ENCODE measurements at places on chromosomes 7 and 10. TPM values are rescaled to one million over a fixed set of nuclear protein-coding genes. Genes with fewer than 3 reads are reported as not detected.

Gene TMEM236
- not detected for polyA plus RNA-seq

Gene ST7
- polyA plus RNA-seq = 7.9 TPM

DNA sequence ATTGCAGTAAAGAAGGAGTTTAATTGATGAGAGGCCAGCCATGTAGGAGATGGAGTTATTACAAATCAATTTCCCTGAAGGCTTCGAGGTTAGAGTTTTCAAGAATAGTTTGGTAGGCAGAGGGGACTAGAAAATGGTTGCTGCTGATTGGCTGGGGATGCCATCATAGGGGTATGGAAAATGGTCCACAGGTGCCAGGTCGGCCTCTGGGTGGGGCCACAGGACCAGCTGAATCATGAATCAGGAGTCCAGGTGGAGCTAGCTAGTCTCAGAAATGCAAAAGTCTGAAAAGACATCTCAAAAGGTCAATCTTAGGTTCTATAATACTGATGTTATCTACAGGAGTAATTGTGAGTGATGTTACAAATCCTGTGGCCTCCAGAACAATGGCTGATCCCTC is 714.0 kb upstream of the GHITM start:
- no peak for DNase-seq

Gene AZGP1
- not detected for polyA plus RNA-seq

Gene CTAGE8
- polyA plus RNA-seq = 0.60 TPM

- DNase-seq = no peak
Observed at GRCh38 chr7:158030071-158030470, 557.6 kb downstream of the PTPRN2 start.

- DNase-seq = no peak
Observed at GRCh38 chr10:34538281-34538829, 276.7 kb downstream of the PARD3 start.

DNA sequence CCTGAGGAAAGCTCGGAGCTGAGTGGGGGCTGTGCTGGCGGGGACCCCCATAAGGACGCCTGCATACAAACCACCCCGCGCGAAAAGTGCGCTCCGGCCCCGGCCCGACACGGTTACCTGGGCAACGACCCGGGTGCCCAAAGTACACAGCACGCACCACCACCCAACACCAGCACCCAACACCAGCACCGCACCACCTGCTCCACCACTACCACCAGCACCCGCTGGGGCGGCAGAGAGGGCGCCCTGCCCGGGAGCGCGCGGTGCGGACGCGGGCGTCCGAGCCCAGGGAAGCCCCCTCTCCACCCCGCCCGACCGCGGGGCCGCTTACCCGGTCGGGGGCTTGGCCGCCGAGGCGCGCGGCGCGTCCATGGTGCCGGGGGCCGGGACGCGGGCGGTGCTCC is 345 bp downstream of the COBL start:
- no peak for DNase-seq

DNA sequence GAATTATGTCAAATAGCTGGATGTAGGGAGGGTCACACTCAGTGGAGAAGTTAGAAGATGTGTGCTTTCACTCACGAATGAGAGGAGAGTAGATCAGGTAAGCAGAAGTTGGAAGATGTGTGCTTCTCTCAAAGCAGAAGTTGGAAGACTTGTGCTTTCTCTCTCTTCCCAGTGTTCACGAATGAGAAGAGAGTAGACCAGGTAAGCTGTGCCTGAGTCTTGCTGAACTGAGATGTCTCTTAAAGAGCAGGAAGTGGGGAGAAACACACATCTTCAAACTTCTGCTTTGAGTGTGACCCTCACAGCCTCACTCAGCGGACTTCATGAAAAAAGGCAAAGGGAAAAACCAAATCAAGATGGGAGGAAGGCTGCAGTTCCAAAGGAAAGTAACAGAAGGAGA is 7.0 kb upstream of the TMEM243 start:
- no peak for DNase-seq

GRCh38 chr10:7239312-7239985 is 171.4 kb downstream of the SFMBT2 start:
- DNase-seq = peak; percentile 19

GRCh38 chr7:68699090-68699711 is 899.1 kb upstream of the AUTS2 start:
- DNase-seq = no peak

Gene CPA4
- polyA plus RNA-seq = not detected

Gene PARP12
- 34.0 TPM for polyA plus RNA-seq

GRCh38 chr7:114959931-114960330 is 38.0 kb downstream of the MDFIC start:
- no peak for DNase-seq

Gene EZH2
- 4.8 TPM for polyA plus RNA-seq

DNA sequence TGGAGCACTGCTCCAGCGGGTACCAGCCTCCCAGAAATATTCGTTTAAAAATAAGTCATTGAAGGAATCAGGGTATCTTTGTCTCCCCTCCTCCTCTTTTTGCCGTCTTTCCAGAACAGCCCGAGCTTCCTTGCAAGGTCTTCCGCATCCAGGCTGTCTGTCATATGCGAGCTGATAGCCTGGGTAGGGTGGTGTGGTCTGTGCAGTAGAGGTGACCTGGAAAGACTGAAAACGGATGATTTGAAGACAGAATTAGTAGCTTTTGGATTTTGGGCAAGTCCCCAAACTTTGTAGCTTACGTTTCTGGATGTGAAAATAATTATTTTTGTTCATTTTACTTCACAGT is 480 bp downstream of the VPS50 start:
- DNase-seq = no peak

DNA sequence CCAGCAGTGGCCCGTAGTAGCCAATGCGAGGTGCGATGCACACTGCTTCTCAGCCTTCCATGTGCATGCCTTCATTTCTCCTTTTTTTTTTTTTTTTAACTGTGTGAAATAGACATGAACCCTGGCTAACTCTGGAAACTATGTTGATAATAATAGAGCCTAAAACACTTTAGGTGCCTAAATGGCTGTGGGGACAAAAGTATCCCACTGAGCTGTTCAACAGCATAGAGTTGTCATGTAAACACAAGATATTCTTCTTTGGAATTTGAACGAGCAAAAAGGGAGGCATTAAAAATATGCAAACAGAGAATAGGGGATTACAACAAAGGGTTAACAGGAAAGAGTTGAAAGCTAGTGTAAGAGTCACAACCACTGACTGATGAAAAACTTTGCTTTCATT is 162.1 kb upstream of the NOBOX start:
- no peak for DNase-seq

DNA sequence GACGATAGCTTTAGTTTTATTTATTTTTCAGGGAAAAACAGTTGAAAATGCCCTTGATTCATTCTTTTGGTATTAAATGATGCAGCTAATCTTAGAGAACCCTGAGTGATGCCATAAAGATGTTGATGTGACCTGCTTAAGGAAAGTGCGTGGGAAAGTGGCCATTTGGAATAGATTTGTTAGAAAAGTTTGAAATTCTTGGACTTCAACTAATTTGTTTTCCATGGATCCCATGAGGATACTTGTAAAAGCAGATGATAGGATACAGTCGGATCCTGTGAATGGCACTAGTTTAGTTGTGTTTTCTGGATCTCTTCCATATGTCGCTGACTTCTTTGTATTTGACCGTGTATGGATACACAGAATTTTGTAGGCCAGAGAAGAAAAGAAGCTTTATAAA is 69.0 kb downstream of the SEPTIN7 start:
- no peak for DNase-seq

Gene FBXL13
- 0.43 TPM for polyA plus RNA-seq

DNA sequence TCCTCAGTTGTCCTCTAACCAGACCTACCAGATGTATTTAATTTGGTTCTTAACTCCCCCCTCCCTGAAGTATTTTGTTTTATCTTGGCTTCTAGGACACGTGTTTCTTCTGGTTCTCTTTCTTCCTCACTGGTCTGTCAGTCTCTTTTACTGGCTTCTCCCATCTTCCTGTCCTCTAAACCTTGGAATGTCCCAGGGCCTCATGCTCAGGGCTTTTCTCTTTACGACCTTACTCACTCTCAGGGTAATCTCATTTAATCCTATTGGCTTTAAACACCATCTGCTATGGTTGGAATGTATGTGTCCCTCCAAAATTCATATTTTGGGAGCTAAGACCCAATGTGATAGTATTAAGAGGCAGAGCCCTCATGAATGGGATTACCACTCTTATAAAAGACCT is 418.2 kb upstream of the PODXL start:
- DNase-seq = no peak

Gene VGF
- polyA plus RNA-seq = not detected

- DNase-seq = no peak
Observed at GRCh38 chr7:45191396-45191795, 33.8 kb downstream of the RAMP3 start.

DNA sequence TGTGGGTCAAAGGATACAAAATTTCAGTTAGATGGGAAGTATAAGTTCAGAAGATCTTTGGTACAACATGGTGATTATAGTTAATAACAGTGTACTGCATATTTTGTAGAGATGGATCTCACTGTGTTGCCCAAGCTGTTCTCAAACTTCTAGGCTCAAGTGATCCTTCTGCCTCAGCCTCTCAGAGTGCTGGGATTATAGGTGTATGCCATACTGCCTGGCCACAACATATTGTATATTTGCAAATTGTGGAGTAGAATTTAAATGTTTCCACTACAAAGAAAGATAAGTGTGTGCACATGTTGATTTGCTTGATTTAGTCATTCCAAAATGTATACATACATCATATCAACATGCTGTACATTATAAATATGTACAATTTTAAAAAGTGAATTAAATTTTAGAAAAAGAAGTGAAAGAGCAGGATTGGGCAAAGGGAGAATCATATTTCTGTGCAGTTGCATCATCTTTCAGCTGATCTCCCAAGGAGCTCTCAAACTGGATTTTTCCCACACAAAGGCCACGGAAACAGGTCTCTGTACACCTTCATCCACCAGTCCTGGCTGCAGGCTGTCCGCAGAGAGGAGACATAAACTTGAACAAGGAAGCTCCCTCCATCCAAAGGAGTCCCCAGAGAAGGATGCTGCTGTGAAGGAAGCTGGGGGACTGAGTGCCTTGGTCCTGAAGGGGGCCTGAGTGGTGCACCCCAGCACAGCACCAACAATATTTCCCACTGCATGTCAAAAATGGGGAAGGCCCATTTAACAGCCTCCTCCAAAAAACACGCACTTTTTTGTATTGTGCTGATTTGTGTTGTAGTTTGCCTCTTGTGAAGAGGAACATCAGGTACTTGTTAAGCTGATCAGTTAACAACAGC is 217.1 kb upstream of the GHITM start:
- DNase-seq = no peak

DNA sequence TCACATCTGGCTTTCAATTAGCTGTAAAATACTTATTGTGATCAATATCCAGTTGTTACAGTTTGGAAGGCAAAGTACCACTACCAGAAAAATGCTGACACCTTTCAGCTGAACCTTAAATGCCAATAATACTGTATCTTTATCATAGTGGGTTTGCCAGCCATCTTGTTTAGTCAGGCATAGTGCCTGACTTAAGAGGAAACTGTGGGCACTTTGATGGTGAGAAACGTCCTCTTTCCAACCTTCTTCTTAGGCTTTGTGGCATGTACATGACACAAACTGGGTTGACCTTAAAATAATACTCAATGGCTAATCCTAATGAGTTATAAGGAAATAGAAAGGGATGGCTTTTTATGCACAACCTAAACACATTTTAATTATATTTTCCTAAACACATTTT is 52.3 kb upstream of the PRR15 start:
- no peak for DNase-seq

DNA sequence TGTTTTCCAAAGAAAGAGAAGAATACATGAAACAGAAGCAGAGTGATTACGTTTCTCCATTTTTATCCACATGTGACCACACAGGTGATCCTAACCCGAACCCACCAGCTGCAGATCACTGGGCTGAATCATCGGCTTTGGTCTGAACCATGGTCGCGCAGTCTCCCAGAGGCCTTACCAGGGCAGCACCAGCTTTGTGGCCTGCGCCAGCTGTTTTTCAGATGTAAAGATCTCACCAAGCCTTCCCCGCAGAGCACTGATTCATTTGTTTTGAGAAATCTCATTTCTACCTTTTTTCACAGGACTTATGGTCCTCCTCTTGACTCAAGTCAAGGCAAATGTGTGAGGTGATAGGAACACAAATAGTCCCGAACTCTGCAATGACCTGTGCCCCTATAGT is 207.0 kb upstream of the PPP2R2D start:
- DNase-seq = no peak

Gene NPSR1
- not detected for polyA plus RNA-seq

Gene OR13A1
- polyA plus RNA-seq = 0.29 TPM

- DNase-seq = no peak
Observed at GRCh38 chr7:15954671-15955354, 268.3 kb upstream of the MEOX2 start.

DNA sequence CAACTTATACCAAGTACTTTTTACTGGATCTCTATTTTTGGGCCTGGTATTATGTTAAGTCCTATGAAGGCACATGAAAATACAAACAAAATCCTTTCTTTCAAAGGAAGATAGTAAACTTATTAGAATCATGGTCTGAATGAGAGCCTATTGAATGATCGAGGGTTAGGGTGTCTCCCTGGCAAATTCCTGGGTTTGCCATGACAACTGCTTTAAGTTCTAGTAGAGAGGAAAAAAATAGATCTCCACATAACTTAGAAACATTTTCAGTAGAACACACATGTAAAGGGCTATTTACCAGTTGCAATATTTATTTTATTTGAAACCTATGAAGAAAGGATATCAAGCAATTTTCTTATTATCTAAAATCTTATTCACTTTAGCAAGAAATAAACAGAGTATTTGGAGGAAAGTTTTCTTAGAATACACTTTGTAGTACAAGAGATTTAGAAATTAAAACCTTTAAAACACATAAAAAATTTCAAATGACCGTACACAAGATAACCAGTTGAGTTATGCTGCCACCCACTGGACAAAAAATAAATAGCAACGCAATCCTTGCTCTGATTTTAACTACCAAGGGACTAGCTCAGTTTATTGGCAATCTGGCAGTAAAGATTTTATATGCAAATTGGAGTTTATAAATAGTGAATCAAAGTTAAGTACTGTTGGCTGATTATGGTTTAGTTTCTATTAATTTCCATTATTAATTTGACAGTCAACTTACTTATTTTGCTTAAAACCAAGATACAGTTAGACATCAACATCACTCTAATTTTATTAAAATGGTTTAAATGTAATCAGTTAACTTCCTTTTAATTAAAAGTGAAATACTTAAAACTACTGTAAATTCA is 33.9 kb downstream of the CACUL1 start:
- DNase-seq = peak; percentile 61

- no peak for DNase-seq
Observed at GRCh38 chr7:156560075-156560474, 80.5 kb upstream of the RNF32 start.

- no peak for DNase-seq
Observed at GRCh38 chr10:32949221-32949678, 8.8 kb downstream of the ITGB1 start.

Gene CLDN12
- 0.82 TPM for polyA plus RNA-seq

DNA sequence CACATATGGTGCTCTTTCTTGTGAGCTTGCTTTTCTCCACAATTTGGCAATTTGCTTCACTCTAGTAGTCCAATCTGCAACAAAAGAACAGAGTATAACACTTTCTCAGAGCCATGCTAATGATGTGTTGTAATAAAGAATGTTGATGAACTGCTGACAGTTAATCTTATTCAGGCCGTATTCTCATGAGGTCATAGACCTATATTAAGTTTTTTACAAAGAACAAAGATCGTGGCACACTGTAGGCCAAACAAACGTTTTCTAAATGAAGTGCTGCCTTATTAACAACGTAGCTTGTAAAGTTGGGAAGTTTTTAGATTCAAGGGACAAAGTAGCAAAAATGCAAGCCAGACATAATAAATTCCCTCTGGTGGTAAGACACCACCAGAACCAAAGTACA is 160.1 kb downstream of the GALNT11 start:
- DNase-seq = no peak
